Stimulated activated CD4-positive, alpha-beta T cell treated with anti-CD3 and anti-CD28 coated beads, Interleukin-2, amount 100 ng/mL, for 4 hours (primary cell): ENCODE measurements at places on chromosomes 13 and 19.
A peak's percentile ranks its signal among the peaks of the same experiment; 100 is the strongest.

GRCh38 chr13:44389876-44390275 is 16.3 kb downstream of the SERP2 start:
- DNase-seq = no peak

DNA sequence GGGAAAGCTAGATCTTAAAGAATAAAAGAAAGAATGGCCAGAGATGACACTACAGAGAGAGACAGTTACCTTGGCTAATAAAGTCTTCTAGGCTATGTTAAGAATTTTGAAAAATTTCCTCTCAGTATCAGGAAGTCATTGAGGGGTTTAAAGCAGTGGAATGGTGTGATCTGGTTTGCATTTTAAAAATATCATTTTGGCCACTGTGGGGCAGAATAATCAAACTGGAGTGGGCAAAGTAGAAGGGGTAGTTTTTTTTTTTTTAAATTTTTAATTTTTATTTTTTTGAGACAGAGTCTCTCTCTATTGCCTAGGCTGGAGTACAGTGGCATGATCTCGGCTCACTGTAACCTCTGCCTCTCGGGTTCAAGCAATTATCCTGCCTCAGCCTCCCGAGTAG is 4.4 kb upstream of the CNMD start:
- DNase-seq = no peak

- peak; percentile 48 for DNase-seq
These were observed 11.4 kb downstream of the TPGS1 start for GRCh38 chr19:518598-519231.

GRCh38 chr13:48185018-48185417 is 48.0 kb upstream of the ITM2B start:
- DNase-seq = no peak

DNA sequence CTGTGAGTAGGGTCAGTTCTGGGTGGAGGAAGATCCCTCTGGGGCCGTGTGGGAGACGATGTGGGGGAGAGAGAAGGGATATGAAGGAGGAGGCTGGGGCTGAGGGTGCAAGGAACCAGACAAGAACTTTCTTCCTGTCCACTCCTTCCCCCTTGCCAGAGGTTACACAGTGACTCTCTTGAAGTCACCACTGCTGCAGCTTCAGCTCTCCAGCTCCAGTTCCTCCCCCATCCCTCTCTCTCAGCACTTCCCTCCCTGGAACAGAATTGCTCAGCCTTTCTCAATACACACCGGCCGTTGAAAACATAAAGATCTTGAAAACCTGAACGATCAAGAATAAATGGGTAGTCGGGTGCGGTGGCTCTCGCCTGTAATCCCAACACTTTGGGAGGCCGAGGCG is 5.1 kb downstream of the ZSWIM9 start:
- no peak for DNase-seq

DNA sequence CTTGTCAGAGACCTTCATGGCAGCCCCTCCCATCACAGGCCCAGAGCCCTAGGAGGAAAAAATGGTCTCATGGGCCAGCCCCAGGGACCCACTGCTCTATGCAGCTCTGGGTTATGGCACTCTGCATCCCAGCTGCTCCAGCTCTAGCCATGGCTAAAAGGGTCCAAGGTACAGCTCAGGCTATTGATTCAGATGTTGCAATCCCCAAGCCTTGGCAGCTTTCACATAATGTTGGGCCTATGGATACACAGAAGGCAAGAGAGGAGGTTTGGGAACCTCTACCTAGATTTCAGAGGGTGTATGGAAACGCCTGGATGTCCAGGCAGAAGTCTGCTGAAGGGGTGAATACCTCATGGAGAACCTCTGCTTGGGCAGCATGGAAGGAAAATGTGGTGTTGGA is 996.0 kb downstream of the PCDH9 start:
- DNase-seq = no peak
